ENCODE measurements at places on chromosomes 12 and 14.

GRCh38 chr12:93753285-93753684, 76.1 kb downstream of the CRADD start:
- no peak for DNase-seq

GRCh38 chr14:105858676-105859025, 332.3 kb downstream of the TMEM121 start:
- DNase-seq = no peak

GRCh38 chr14:83208341-83208740, 1674.7 kb upstream of the SEL1L start:
- DNase-seq = no peak

DNA sequence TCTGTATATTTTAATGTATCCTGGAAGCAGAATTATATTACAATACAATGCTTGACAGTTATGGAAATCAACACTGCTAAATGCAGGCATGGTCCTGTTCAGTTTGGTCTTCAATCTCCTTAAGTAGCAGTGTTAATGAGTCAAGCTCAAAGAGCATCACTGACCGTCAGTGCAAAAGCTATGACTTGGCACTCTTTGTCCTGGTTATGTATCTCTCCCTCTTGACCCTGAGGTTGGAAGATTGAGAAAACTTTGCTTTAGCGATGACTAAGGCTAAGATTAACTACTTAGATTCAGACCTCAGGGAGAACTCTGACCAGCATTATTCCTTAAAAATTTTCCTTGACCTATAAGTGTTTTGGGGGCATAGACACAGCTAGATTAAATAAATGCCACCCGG, 10.9 kb downstream of the CLEC7A start:
- DNase-seq = peak; percentile 81

DNA sequence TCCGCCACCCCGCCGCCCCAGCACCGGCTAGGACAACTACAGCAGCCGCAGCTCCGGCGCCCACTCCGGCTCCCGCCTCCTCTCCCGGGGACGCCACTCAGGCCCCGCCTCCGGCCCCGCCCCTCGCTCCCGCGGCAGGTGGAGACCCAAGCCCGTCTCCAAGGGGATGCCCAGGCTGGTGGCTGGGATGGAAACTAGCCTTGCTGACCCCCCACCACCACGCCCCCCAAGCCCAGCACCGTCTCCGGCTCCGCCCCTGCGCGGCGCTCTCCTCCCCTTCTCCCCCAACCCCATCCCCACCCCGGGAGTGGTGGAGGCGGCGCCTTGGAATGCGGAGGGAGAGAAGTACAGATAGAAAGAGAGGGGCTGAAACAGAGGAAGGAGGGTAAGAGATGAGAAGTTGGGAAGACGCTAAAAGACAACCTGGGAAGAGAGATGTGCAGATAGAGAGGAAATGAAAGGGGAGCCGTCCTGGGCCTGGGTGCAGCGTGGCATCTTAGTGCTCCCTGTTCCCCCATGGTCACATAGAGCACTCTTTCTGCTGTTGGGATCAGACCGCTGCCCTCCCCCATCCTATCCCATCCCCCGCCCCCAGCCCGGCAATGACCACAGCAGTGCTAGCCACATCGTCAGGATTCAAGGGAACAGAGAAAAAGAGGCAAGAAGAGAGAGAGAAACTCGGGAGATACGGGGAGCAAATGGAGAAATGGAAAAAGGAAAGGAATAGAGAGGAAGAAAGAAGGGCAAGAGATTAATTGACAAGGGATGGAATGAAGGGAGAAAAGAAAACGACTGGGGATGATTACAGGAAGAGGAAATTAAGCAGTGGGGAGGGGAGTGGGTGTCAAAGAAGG, at the start of gene ITGA7:
TSS of gene ITGA7 (minus strand) at position 64 of the 854 bp plus-strand sequence. CDS start 222 bp downstream, outside the sequence.
- no peak for DNase-seq

DNA sequence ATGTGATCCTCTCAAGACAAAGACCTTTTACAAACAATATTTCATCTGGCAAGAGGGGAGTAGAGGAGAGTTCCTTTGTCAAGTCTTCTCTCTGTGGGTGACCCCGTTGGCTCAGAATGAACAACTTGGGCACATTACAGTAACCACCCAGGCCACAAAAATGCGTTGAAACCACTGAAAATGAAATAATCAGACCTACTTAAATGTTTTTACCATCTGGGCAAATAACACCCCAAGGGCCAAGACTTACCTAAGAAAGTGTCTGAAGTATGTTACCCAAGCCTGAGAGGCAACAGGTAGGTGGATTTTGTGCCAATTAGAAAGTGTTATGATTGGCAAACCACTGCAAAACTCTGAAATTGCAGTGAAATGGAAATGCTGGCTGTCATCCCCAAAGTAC, 1.3 kb downstream of the TC2N start:
- DNase-seq = no peak

- DNase-seq = no peak
Measured at GRCh38 chr14:98056946-98057345, 1215.1 kb downstream of the BCL11B start.

- no peak for DNase-seq
Measured at GRCh38 chr14:22640192-22640591, 4.0 kb downstream of the OR6J1 start.

DNA sequence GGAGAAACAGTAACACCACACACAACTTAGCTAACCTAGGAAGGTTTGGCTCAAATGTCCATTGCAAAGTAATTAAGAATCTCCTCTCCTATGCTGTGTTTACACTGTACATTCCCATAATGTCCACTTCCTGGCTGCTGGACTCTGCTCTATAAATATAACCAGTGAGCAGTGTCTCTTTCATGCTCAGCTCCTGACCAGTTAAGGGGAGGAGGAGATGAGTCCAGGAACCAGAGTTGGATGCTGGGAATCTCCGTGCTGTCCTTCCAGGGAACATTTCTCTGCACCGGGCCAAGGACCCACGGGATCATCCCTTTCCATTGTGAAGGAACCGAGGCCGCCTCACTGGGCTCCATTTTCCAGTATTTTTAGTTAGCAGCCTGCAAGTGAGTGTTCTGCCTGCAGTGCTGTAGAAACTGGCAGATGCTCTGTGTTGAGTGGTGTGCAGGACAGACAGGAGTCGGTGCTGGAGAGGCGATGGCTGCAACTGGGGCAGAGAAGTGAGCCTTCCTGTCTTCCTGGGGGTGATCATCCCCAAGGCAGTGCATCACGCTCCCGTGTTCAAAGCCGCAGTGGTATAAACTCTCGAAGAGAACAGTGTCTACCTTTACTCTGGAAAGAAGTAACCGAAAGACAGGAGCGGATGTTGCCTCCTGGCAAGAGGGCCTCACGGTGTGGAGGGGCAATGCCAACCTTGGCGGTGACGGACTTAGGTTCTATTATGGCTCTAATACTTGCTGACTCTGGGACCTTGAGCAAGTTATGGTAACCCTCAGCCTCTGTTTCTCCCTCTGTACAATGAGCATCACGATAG, 195.5 kb downstream of the CACNA1C start:
- DNase-seq = no peak

DNA sequence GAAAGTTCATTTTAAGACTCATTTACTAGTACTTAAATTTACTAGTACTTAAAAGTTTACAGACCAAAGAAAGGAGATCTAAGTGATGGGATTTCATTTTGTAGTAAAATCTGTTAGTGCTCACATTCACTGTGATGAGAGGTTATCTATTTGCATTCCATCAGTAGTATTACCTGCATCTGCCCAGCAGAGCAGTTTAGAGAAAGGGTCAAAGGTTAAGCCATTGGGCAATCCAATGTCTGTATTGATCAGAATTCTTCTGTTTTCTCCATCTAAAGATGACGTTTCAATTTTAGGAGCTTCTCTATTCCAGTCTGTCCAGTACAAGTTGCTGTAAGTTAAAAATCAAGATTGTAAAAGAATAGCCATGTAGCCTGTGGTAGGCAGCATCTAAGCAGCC, 18.3 kb downstream of the RTRAF start:
- DNase-seq = no peak

GRCh38 chr12:45034861-45035265, 16.0 kb downstream of the DBX2 start:
- no peak for DNase-seq

DNA sequence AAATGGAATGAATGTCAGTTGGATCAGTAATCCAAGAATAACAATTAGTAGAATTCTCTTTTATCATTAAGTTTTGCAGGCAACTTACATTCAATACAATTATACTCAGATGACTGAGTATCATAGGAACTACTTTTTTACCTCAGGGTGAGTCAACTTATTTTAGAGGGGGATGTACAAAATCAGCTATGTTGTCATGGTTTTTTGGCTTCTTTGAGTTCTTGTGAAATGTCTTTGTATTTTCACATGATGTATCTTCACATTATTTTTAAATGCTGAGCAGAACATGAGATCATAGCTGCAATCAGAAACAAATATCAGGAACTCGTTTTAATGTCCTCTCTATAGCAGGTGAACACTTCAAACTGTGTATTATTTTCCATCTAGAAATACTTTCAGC, 65.3 kb upstream of the PTPRR start:
- no peak for DNase-seq

GRCh38 chr14:50030036-50030435, 86.3 kb downstream of the VCPKMT start:
- peak; percentile 80 for DNase-seq

- peak; percentile 59 for DNase-seq
Measured at GRCh38 chr12:12899530-12900380, 8.4 kb downstream of the GPRC5A start.

GRCh38 chr14:24422694-24423601, 6.5 kb downstream of the CBLN3 start:
- no peak for DNase-seq

GRCh38 chr12:89427508-89428156, 75.3 kb upstream of the DUSP6 start:
- DNase-seq = peak; percentile 77

- DNase-seq = no peak
Measured at GRCh38 chr14:89387922-89388685, 28.9 kb downstream of the FOXN3 start.

GRCh38 chr12:23140710-23141109, 515.7 kb downstream of the ETNK1 start:
- no peak for DNase-seq

DNA sequence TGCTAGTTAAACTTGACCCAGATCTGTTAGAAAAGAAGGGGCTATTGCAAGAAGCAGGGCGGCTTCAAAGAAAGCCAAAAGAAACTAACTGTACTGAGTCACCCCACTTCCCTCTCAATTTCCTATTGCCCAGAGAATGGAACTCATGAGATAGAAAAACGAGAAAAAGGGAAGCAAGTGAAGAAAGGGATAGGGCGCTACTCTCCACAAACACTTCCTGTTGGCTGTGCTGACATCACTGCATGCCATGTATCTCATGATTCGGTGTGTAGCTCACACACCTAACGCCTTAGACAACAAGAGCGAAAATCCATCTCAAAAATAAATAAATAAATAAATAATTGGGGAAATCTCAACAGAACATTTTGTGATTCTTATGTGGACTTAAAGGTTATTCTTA, 13.0 kb upstream of the P2RX4 start:
- peak; percentile 96 for DNase-seq

- DNase-seq = no peak
Measured at GRCh38 chr12:68800294-68800693, 7.7 kb upstream of the MDM2 start.

DNA sequence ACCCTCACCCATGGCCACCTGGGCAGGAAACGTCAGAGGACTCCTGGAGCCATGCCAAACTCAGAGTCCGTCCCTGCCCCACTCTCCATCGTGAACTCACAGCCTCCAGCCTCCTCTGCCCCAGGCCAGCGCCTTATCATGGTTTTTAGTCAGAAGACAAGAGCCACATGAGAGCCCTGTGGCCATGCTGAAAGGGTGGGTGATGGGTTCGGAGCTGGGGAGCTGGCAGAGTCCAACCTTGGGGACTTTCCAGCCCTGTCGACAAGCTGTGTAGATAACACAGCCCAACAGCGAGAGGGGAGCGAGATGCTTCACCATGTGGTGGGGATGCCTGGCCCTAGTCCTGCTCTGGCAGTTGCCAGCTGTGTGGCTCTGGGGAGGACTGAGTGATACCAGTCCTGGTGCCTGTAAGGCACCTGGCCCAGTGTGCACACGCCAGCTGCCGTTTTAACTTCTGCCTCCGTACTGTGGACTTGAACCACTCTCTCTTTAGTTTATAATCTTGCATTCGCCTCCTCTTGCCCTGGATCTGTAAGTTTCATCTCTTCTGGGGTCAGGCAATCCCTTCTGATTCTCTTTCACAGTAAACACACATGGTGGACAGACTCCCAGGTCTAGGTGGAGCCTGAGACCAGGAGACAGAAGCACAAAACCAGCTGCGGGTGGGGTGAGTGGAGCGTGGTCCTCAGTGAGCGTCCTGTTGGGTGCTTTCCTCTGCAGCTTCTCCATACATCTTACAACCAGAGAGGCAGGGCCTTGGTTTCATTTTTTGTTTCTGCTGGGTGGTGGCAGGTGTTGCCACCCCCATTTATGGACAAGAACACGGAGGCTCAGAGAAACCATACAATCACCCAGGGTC, 55.3 kb downstream of the RIN3 start:
- DNase-seq = no peak

DNA sequence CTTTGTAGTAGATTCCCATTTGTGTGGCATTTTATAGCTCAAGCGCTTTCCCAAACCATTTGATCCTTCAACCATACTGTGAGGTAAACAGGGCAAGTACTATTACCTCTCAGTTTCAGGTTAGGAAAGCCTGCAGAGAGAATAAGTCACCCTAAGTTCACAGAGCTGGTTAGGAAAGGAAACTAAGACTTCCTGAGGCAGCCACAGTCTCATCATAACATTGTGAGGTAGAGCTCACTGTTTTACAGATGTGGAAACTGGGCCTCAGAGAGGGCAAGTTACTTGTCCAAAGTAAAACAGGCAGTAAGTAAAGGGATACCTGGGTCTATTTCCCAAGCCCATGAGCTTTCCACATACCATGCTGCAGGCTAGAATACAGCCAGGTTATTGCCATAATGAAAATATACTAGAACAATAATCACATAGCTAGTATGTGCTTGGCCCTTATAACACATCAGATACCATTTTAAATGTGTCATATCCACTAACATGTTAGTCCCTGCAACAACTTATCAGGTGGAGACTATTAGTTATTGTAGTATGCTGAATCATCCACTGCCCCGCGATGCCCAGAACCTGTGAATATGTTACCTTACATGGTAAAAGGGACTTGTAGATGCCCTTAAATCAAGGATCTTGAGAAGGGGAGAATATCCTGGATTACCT, 150.9 kb upstream of the GRIP1 start:
- DNase-seq = no peak

GRCh38 chr12:19515179-19515578, 75.9 kb downstream of the AEBP2 start:
- DNase-seq = no peak

- no peak for DNase-seq
Measured at GRCh38 chr12:131195796-131196195, 242.1 kb downstream of the ADGRD1 start.

- DNase-seq = no peak
Measured at GRCh38 chr12:60201891-60202290, 606.1 kb downstream of the SLC16A7 start.

- no peak for DNase-seq
Measured at GRCh38 chr12:47147739-47148138, 68.0 kb upstream of the AMIGO2 start.

DNA sequence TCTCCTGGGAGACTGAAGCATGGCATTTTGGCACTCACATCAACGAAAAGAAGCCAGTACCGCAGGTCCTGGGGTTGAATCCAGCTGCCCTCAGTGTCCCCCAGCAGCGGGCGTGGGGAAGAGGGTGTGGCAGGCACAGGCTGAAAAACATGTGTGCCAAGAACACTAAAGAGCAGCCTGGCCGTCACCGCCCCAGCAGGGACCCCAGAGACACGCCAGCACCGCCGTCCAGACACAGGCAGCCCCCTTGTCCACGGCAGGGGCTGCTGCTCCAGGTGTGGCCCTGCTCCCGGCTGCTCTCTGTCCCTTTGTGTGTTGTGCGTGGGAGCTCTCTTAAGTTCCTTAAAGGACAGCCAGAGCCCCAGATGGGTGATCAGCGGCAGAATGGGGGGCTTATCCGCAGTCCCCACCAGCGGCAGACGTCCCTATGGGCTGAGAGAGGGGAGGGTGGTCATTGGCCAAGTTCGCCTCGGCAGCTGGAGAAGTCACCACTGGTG, 556 bp downstream of the PHETA1 start:
- DNase-seq = no peak

Data from suppressor macrophage treated with lipopolysaccharide for 1 hour (primary cell).